ENCODE measurements at places on chromosomes 13 and 19. TPM values are rescaled to one million over a fixed set of nuclear protein-coding genes. Genes with fewer than 3 reads are reported as not detected.

WASF3 gene
- 10.3 TPM for total RNA-seq

ZNF442 gene
- 12.2 TPM for total RNA-seq

CYP2F1 gene
- not detected for total RNA-seq

RGS9BP gene
- not detected for total RNA-seq

LRRC63 gene
- 1.2 TPM for total RNA-seq

THSD8 gene
- total RNA-seq: not detected

FAM83E gene
- 1.8 TPM for total RNA-seq

KLK2 gene
- total RNA-seq: 0.41 TPM

PODNL1 gene
- not detected for total RNA-seq

CLEC17A gene
- not detected for total RNA-seq

BEST2 gene
- not detected for total RNA-seq

CAMSAP3 gene
- total RNA-seq: 0.26 TPM

KLK4 gene
- 3.4 TPM for total RNA-seq

CFD gene
- total RNA-seq: 3.2 TPM

MEF2B gene
- total RNA-seq: 0.55 TPM

TNNI3 gene
- total RNA-seq: 0.55 TPM

SIGLEC12 gene
- 0.21 TPM for total RNA-seq

IL4I1 gene
- total RNA-seq: not detected

GPR18 gene
- total RNA-seq: not detected

CGB3 gene
- total RNA-seq: not detected

GTF3A gene
- total RNA-seq: 131 TPM

WDR87 gene
- total RNA-seq: not detected

RXFP2 gene
- 4.1 TPM for total RNA-seq

OLFM2 gene
- 4.6 TPM for total RNA-seq

Measured in uterus (tissue), 4 donors.